ENCODE measurements at places on chromosomes 3 and 15.

GRCh38 chr15:59501597-59501996 is 63.6 kb downstream of the FAM81A start:
- no peak for DNase-seq

- no peak for DNase-seq
Measured at GRCh38 chr3:170258105-170258487, 35.9 kb downstream of the PRKCI start.

- no peak for DNase-seq
Measured at GRCh38 chr3:178405531-178405930, 130.7 kb upstream of the KCNMB2 start.

DNA sequence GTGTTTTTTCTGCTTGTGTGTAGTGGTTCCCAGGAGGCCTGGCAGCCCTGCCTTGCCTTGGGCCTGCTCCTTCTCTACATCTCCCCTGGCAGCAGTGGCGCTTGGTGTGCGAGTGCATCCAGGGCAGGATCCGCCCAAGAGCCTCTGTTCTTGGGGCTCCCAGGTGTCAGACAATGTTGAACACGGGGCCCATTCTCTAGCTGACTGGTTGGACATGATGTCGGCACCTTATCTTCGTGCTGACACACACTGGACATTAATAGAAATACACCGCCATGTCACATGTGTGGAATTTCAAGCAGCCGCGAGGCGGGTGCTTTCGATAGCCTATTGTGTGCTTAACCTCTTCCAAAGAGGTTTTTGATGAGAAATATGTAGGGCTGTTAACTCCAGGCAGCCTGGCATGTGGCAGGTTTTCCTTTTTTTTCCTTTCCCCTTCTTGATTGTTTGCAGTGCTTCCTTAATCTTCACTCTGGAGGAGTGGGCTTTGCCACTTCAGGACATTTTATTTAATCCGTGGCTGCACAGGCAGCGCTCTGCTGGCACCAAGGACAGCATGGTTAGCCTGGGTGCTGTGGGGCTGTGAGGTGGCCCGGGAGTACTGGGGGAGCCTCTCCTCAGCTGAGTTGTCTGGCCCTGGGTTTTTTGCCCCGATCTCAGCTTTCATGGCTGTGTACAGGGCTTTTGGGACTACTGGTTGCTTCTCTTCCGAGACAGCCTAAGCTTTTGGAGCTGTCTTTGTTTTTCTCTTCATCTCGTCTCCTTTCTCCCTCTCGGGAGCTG is 42.5 kb downstream of the CHCHD6 start:
- DNase-seq = no peak

DNA sequence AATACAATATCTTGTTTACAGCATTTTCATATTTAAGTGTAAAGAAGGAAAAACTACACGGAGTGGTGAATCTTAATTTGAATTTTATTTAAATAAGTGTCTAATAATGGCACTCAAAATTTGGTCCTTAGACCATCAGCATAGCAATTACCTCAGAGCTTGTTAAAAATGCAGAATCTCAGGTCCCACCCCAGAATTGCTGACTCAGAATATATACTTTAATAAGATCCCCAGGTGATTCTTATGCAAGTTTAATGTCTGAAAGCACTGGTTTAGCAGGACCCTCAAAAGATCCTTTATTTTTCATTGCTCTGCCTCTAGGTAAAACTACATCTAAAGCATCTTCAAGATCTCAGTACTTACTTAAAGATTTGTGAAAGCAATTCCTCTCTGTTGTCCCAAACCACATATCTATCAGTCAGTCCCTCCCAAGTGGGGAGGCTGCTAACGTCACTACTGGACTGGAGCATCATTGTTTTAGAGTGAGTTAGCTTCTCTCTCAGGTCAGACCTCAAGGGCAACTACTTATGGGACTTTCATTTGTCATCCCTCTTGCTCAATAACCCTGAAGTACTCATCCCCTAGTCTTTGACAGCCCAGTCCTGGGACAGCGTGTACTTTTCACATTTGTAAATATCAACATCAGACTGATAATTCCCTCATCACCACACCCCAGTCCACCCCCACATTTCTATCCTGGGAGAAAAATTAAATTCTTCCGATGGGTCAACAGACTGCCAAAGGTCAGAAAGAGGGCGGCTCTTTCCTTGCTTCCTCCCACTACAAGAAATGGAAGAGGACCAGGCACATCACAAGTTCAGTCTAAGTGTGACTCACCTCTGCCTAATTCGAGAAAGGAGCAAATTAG is 76.7 kb downstream of the CBLB start:
- no peak for DNase-seq

DNA sequence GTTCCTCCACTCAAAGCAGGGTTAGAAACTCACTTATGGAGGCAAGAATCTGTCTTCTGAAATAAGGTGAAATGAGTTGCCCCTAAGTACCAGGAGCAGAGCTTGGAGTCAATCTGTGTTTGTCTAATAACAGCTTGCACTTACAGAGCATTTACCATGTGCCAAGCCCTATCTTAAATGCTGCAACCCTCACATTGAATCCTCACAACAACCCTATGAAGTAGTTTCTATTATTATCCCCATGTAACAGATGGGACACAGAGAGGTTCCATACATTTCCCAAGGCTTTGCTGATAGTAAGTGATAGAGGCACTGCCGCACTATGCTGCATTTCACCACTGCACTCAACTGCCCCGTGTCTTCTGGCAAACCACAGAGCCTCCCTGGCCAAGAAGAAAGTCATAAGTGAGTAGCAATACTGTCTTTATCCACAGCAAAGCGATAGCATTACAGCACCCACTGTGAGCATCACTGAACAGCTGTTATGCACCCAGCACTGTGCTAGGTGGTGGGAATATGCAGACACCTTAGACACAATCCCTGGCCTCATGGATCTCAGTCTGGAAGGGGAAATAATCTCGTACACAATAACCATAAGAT is 141.5 kb downstream of the SSR3 start:
- no peak for DNase-seq

DNA sequence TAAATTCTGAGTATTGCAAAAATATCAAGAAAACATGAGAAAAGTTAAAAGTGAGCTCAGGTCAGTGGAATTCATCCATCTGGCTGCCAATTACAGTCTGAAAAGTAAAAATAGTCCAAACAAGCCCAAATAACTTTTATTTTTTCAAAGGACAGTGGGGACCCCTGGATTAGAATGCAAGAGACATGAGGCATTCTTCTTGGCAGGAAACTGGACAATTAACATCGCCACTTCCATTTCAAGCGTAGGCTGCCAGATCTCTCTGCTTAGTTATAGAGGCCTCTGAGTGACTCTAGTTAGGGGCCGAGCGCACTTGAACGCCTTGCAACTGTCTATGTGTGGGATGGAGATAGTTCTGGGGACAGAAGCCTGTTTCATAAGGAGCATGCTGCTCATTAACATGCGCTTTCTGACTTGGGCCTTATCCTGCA is 189.1 kb downstream of the GHSR start:
- DNase-seq = no peak

GRCh38 chr15:25368850-25369249 is 70.0 kb downstream of the UBE3A start:
- no peak for DNase-seq
